Cerebellar nuclear complex (tissue), 1 donor: ENCODE measurements at places on chromosomes 11 and 22.

- no peak for DNase-seq
These were observed 7.8 kb downstream of the OR8K5 start for GRCh38 chr11:56152333-56152732.

GRCh38 chr11:61611309-61611708 lies 30.4 kb upstream of the SYT7 start:
- DNase-seq, result no peak

GRCh38 chr11:131874070-131874469 lies 503.7 kb downstream of the NTM start:
- no peak for DNase-seq

DNA sequence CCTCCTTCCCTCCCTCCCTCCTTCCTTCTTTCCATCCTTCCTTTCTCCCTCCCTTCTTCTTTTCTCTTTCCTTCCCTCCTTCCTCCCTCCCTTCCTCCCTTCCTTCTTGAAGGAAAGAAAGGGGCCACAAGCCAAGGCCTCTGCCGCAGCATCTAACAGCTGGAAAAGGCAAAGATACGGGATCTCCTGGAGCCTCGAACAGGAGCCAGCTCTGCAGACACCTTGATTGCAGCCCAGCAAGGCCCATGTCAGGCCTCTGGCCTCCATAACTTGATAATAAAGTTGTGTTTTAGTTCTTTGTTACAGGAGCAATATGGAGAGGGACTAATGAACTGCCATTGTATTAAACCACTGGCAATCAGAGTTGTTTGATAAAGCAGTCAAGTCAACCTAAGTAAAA lies 348.9 kb upstream of the B3GAT1 start:
- no peak for DNase-seq

GRCh38 chr22:30574095-30574981 lies at the start of gene GAL3ST1:
TSS of gene GAL3ST1 (minus strand) at chr22:30574665. CDS start at chr22:30557392, 17,273 bp downstream.
- DNase-seq, result no peak

- DNase-seq, result no peak
These were observed 184.0 kb downstream of the TBC1D22A start for GRCh38 chr22:46946383-46946962.

DNA sequence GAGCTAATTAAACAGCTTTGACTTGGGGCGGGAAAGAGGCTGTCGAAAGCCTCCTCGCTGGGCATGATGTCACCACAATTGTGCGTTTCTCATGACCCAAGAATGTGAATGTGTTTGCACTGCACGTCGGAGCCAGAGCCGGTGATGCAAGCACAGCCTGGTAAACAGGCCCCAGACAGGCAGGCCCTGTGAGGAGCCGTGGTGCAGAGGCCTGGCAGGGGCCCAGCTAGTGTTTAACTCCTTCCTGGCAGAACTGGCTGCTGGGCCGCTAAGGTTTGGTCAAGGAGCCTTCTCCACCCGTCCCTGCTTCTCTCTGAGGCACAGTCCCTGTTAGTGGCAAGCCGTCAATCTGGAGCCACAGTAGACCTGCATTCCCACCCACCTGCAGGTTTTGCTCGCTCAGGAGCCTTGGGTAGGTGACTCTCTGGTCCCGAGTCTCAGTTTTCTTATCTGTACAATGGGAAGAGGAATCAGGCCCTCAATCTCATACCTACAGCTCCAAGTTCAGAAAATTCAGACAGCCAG lies 25.4 kb upstream of the SMTN start:
- no peak for DNase-seq

- no peak for DNase-seq
These were observed 335.1 kb upstream of the C11orf87 start for GRCh38 chr11:109086931-109087330.

DNA sequence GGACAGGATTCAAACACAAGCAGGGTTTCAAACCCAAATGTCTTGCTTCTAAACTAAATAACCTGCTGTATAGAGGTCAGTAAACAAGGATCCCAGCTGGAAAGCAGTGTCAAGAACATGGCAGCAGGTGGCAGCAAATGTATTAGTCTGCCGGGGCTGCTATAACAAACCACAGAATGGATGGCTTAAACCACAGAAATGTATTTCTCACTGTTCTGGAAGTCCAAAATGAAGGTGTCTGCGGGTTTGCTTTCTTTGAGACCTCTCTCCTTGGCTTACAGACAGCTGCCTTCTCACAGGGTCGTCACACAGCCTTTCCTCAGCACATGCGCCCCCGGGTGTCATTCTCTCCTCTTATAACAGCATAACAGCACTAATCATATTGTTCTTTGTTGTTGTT lies 65.1 kb upstream of the LRRC55 start:
- no peak for DNase-seq

DNA sequence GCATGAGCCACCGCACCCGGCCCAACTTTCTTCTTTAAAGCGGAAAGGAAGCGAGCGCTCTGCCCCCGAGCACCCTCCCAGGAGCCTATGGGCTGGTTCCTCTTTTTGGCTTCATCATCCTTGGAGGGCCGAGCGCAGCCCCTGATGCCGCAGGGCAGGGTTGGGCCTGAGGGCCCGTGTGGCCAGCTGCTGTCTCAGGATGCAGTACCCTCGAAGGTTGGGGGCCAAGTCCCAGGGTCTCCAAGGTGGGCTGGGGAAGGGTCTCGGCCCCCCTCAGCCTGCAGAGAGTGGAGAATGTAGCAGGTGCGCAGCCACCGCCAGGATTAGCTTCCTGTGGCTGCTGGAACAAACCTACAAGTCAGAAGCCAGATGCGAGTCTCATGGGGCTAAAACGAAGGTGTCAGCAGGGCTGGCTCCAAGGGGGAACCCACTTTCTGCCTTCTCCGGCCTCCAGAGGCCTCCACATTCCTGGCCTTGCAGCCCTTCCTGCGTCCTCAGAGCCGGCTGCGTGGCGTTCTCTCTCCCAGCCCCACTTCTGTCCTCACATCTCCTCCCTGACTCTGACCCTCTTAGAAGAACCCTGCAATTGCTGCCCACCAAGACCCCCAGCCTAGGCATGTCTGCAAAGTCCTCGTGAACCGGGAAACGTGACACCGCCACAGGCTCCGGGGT lies 2.9 kb downstream of the PANX2 start:
- DNase-seq, result no peak

DNA sequence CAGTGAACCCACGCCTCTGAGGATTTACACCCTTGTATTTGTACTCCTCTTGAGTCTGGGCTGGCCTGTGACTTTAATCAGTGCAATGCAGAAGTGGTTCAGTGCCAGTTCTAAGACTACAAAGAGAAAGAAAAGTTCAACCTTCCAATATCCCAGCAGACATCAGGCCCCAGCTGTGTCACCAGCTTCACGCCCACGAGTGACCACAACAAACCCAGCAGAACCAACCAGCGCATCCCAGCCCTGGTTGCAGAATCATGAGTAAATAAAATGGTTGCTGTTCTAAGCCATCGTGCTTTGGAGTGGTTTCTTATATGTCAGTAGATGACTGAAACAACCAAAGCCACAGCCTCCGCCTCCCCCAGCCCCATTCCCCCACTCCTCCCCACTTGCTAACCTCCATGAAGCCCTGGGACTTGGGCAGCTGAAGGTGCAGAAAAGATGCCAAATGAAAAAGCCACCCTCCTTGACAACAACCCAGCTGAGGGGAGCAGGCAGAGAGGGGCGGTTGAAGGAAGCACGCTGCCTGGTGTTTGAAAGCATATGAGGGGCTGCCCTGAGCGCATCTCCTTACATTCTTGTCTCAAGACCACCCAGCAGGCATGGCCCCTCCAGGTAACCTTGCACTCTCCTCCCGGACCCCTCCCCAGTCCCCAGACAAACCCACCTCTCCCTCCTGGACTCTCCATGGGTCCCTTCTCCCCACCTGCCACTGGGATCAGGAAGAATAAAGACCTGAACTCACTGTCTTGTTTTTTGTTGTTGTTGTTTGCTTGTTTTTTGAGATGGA lies 20.9 kb downstream of the TSKU start:
- no peak for DNase-seq

GRCh38 chr11:9858822-9859221 lies 194.9 kb downstream of the SWAP70 start:
- no peak for DNase-seq

- DNase-seq, result no peak
These were observed 57.5 kb downstream of the GRK3 start for GRCh38 chr22:25621986-25622385.

DNA sequence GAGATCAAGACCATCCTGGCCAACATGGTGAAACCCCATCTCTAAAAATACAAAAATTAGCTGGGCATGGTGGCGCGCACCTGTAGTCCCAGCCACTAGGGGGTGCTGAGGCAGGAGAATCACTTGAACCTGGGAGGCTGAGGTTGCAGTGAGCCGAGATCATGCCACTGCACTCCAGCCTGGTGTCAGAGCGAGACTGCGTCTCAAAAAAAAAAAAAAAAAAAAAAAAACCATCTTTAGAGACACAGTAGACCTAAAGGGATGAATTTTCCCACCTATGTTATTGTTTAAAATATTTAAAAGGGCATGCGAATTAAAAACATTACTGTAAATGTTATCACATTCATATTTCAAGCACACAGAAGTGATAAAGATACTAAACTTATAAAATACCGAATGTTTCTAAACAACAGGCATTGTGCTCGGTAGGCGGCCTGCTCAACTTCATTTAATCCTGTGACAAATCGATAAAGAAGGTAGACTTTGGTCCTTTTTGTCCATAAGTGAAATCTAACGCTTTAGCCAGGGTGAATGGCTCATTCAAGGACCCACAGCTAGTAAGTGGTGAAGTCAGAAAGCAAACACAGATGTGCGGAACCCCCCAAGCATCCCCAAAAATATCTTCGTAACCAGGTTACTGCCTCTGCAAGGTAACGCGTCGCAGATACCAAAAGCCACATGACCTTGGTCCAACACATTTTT lies 16.1 kb downstream of the NCAPD3 start:
- DNase-seq, result no peak

DNA sequence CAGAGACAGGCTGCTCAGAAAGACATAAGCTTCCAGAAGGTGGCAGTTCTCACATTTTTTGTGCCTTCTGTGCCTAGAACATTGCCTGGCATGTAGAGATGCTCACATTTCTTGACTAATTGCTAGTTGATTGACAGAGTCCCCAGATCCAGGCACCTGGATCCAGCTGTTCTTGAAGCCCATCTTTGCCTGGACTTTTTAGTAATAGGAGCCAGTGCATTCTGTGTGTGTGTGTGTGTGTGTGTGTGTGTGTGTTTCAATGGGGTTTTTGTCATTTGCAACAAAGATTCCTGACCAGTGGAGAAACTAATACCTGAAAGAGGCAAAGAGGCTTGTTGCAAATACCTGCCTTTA lies 15.1 kb downstream of the MRGPRF start:
- DNase-seq, result no peak

DNA sequence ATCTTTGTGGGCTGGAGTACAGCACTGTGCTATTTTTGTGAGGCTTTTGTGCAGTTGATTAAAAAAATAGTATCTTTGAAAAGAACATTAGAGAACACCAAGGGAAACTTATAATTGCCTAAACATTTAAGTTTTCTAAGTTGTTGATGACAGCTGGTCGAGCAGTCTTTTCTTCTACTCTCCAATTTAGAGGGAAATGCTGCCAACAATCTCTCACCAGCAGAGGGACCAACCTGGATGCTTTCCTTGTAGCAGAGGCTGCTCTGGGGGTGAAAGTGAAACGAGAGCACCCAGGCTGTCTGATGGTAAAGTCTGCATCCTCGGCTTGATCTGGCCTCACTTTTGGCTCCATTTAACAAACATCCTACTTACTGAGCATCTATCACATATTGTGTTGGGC lies 1286.5 kb upstream of the TENM4 start:
- no peak for DNase-seq

DNA sequence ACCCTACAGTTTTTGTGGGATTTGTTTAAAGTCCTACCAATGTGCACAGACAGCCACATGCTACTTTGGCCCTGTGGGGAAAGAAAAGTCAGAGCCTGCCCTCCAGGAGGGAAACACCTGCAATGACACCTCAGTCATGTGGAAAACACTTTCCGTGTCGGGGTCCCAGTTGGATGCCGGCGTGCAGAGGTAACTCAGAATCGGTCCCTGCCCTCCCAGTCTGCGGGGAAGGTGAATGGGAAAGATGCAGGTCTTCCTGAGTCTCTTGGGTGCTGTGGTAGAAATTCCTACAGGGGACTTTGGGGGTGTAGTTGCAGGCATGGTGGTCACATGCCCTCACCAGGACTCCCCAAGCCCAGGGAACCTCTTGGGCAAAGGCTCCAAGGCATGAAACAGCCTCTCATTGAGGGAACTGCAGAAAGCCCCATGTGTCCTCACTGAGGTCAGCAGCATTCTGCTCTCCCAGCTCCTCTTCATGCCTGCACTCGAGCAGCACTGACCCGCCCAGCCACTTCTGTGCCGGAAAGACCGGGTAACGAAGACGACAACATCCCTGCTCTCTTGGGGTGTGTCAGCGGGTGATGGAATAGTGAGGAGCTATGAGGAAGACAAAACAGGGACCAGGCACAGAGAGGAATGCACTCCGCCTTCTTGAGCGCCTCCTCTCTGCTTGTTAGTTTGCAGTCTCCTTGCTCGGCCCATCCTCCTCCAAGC lies 4.7 kb downstream of the RIBC2 start:
- no peak for DNase-seq

DNA sequence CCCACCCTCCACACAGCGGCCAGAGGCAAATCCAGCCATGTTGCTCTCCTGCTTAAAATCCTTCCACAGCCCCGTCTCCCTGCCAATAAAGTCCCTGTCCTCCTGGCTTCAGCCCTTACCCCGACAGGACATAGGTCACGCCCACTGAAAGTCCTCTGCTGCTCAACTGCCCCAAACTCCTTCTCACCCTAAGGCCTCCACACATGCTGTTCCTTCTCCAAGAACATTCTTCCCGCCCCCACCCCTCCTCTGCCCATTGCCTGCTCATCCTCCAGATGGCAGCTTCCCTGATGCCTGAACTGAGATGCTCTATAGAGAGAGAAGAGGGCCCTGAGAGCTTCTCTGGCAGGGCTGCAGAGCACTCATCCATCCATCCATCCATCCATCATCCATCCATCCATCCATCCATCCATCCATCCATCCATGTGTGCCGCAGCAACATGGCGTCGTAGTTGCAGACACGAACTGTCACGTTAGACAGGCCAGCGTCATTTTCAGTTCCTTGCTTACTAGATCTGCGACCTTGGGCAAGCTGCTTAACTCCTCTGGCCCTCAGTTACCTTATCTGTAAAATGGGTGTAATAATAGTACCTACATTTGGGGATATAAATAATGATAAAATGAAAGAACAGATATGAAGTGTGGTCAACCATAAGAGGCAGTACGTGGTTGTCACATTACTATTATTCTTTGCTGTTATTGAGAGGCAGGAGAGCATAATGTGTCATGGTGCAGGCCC lies 9.4 kb downstream of the NPTXR start:
- DNase-seq, result no peak

GRCh38 chr11:1523077-1523476 lies 36.5 kb upstream of the MOB2 start:
- DNase-seq, result no peak

GRCh38 chr22:44277386-44278135 lies 35.2 kb downstream of the SHISAL1 start:
- DNase-seq, result no peak
